Activated naive CD4-positive, alpha-beta T cell treated with anti-CD3 and anti-CD28 coated beads for 36 hours (primary cell): ENCODE measurements at places on chromosomes 2 and 18. TPM values are rescaled to one million over a fixed set of nuclear protein-coding genes. Genes with fewer than 3 reads are reported as not detected.

OXER1 gene
- 0.14 TPM for total RNA-seq

DNA sequence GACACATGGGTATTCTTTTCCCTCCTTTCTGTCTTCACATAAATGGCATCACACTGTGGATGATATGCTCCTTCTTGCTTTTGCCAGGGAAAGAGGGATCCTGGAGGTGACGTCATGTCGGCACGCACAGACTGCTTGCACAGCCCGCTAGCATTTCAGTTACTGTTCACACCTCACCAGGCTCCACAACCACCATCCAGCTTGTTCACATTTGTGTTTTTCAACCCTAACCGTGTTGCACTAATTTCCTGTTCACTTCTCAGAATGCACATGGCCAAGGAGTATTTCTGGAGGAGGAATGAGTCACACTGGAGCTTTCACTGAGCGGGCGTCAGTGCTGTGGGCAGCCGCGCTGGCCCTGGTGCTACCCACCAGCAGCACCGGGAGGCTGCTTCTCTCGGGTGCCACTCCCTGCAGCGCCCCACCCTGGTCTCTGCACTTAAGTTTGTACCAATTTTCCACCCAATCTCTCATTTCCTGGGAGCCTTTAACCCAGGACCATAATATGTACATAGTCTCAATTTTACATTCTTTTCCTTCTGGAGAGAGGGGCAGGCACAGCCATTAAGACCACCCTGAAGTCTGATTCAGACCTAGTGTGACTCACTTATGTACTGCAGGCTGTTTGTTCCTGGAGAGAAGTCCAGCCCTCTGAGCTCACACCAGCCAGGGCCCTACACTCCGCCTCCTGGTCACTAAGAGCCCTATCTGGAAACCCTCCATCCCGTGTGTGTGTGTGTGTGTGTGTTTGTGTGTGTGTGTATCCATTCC lies 65.1 kb downstream of the MBP start:
- peak; percentile 77 for DNase-seq

GRCh38 chr2:54092940-54093339 lies 22.5 kb upstream of the ACYP2 start:
- no peak for DNase-seq

TTL gene
- 20.2 TPM for total RNA-seq

MTCL1 gene
- 0.15 TPM for total RNA-seq

DNA sequence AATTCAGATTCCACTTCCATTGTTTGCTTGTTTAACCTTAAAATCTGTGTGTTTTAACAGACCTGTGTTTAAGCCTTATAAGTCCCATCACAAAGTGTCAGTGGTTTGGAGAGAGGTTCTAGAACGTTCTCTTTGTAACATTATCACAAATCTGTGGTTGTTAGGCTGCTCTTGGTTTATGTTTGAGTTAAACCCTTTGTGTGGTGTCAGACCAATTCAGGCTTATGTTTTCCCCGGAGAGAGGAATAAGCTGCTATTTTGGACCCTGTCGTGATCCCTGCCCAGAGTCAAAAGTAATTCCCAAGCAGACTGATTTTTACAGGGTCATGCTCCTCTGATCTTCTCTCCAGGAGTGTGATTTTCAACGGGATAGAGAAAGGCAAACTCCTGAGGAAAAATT lies 43.8 kb upstream of the LTBP1 start:
- DNase-seq: no peak

MRO gene
- not detected for total RNA-seq

GAREM2 gene
- 1.3 TPM for total RNA-seq

- DNase-seq: no peak
Measured at GRCh38 chr2:25566694-25567093, 106.7 kb downstream of the DTNB start.

DNA sequence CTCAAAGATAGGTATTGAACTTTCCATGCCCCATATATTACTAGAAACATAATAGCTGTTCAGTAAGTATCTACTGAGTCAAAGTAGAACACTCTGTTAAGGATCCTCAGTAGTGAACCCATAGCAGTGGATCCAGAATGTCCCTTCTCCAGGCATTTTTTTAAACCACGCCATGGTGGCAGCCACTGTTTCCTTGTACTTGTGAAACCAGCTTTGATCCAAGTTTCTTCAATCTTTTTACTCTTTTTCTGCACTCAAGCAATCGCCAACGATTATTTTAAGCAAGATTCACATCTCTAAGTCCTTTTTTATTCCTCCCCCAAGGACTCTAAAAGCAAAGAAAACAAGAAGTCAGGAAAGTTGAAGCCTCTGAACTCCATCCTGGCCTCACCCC lies 291.2 kb upstream of the SLC14A2 start:
- no peak for DNase-seq

- no peak for DNase-seq
Measured at GRCh38 chr2:113067681-113068080, at the start of gene IL1F10. Gene IL1F10, plus strand, starts transcription at chr2:113067970. Its CDS starts 4,769 bp downstream, at chr2:113072739.

CRACDL gene
- 0.35 TPM for total RNA-seq
